ENCODE measurements at places on chromosomes 7 and 10.

DNA sequence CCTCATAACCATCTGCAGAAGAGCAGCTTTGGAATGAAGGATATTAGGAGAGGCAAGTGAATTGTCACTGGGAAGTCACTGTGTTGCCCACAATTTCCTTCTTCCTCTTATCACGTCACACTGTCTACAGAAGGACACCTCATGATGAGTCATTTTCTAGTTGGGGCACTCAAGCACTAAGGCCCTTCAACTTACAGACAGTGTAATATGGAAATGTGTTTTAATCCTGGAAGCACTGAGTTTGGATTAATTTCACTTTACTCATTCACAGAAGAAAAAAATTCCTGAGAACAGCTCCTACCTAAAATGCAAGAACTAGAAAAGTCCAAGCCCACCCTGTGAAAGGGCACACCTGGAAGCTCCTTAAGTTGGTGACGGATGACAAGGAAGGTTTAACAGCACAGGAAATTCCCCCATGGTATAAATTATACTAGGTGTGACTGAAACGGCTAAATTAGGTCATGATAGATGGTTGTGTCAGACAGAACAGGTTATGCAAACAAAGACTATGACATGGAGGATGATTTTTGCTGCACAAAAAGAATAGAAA, 56.6 kb downstream of the PARD3 start:
- no peak for DNase-seq

GRCh38 chr7:27196287-27196767, 3.6 kb downstream of the HOXA13 start:
- DNase-seq: no peak

- DNase-seq: no peak
These were observed 20.5 kb downstream of the CLEC2L start for GRCh38 chr7:139543801-139544603.

GRCh38 chr10:60666221-60666620, 112.1 kb upstream of the CDK1 start:
- DNase-seq: no peak

DNA sequence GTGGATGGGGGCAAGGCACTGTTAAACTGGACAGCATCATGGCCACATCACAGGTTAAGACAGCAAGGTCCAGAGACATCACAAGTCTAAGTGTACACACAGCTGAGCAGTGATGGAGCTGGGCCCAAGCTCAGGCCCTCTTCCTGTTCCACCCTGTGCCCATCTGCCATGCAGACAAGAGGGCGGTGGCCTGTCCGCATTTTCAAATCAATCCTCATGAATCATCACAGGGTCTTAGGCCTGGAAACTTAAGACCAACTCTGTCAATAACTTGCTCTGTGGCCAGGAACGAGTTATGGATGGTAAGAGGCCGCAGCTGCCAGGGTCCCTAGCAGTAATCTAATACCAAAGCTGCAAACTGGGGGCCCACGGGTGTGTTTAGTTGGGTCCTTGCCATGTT, 3.2 kb downstream of the C10orf105 start:
- DNase-seq: no peak

DNA sequence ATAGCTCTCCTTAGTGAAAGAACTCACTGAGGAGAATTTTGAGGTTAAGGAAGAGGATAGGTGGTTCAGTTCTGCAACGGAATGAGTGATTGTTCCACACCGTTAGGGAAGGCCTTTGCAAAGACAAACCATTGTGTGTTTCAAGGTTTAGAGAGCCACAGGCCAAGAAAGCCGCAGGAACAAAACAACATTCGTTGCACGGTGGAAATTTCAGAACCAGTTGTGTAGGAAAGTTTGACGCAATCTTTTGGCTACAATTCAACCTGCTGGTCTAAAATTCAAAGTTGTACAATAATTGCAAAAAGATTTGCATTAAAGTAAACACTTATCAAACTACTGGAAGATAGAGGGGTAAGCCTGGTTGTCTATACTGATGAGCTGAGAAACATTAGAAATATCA, 91.4 kb downstream of the FAM107B start:
- DNase-seq: no peak

- no peak for DNase-seq
These were observed 41.1 kb downstream of the C10orf120 start for GRCh38 chr10:122658356-122659049.

- DNase-seq: peak; percentile 41
These were observed 15.3 kb upstream of the SUN1 start for GRCh38 chr7:816751-817671.

DNA sequence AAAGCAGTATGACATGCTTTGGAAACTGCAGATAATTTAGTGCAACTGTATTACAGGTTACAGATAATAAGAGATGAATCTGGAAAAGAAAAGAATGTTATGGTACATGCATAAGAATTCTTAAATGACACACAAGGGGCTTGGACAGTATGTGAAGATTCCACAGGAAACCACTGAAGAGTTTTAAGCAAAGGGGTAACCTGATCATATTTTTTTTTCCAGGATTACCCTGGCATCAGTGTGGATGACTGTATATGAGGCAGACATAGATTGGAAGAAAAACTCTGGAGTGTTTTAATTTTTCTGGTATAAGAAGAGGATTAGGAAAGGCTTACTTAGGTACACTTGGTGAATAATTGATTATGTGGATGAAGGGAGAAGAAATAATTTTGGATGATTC, 8.1 kb downstream of the TFPI2 start:
- DNase-seq: no peak

GRCh38 chr7:135447748-135448147, 62.2 kb downstream of the CNOT4 start:
- no peak for DNase-seq

DNA sequence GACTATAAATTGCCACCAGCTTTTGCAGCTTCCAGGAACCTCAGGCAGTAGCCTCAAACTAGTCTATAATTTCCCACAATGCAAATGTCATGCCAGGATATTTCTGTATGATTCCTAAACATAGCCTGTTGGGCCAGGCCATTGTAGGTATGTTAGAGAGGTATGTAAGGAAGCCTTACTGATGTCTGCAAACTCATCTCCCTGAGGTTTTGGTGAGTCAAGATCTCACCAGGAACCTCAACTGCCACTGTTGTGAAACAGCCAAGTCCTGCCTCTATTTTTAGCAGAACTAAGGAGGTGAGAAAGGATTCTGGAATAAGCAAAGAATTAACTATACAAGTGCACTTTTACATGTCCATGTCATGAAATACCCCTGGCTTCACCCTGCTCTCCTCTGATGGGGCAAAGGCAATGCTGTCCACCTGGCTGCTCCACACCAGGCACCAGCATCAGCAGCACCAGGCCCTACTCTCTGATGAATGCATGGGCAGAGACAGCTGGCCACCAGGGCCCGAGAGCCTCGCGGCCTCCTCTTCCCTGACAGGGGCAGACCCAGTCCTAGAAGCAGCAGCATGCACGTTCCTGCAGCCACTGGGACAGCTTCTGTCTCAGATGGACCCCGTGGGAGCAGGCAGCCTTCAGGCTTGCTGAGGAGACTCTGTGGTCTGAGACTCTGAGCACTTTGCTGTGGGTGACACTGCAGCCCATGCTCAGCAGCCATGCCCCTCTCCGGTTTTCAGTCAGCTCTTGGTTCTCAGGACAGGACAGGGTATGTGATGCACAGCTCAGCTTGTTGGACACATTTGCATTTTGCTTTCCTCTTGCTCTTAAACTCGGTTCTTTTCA, 147.3 kb downstream of the ZMYND11 start:
- no peak for DNase-seq

Measured in spinal cord (tissue), 10 donors.